ENCODE measurements at places on chromosomes 1 and 21.

DNA sequence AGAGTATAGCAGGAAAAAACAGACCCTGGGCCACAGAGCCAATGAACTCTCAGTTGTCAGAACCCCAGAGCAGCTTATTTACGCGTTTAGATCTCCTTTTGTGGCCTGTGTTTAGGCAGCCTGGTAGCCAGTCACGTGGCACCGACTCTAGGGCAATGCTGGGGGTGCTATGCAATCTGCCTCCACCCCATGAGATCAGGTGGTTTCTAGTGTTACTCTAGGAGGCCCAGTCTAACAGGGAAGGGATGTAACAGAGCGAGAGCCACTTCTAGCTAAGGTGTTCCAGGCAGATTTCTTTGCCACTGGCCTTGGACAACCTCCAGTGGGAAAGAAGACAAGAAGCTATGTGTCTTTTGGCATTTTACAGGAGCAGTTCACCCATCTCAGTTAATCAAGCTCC is 12.0 kb upstream of the A3GALT2 start:
- DNase-seq: no peak

DNA sequence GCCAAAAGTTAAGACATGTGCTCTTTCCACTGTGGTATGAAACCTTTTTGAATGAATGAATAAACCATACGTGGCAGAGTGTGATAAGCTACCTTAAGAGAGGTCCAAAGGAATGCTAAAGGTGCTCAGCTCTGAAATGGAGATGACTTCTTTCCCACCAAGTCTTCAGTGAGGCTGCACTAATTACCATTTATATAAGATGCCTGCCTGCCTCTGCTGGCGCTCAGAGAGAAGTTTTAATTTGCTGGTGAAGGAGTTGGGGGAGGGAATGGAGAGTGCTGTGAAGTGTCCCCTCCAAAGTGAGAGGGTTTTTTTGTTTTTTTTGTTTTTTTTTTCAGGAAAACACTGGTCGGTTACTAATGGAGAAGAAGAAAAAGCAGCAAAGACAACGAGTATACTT is 559.0 kb downstream of the OMA1 start:
- DNase-seq: no peak

- DNase-seq: no peak
These were observed 31.6 kb upstream of the WDR26 start for GRCh38 chr1:224466154-224466553.

GRCh38 chr1:237507005-237507404 is 383.7 kb downstream of the ZP4 start:
- DNase-seq: no peak

GRCh38 chr21:38476385-38476784 is 21.9 kb downstream of the ERG start:
- DNase-seq: no peak

GRCh38 chr1:244171241-244171985 is 120.3 kb downstream of the ZBTB18 start:
- no peak for DNase-seq

DNA sequence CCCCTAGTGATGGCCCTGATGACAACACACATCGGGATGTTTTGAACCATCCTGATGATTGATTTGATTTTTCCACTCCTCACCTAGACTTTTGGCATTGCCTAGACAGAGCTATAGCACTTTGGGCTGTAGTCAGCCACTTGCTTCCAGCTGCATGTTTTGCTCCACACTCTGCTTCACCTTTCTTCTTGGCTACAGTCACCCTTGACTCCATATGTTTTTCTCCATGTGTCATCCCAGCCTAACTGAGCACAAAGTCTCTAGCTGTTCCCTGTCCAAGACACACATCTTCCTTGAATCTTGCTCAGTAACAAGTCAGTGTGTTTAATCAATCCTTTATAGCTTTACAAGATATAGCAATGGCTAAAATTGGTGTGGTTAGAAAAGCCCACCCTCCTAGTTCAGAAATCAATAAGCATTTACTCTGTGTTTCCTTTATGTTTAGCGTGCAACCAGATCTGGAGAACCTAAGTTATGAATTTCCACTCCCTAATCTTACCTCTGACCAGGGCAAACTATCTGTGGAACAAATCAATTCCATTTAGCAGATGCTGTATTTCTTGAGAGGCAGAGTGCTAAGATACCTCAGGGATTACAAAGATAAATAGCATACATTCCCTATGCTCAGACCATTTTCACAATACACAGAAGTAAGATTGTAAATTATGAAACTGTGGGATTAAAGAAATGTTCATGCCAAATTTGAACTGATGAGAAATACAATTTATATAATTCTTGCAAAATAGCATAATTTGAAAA is 98.4 kb upstream of the LYPLAL1 start:
- DNase-seq: no peak

DNA sequence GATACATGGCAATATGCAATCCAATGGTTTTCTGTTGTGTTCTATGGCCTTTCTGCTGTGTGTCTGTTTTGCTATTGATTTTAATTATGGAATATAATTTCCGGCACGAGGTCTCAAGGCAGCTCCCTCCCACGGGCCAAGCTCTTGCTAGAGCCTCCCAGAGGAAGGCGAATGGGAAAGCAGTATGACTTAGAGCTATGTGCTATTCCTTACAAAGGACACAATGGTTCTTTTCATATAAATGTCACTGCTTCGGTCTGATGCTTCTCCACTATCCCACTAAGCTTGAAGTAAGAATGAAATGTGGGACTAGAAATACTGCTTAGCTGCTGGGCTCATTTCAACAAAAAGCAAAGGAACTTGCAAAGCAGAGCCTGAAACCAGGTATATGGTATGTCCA is 322.2 kb upstream of the BEND5 start:
- no peak for DNase-seq

DNA sequence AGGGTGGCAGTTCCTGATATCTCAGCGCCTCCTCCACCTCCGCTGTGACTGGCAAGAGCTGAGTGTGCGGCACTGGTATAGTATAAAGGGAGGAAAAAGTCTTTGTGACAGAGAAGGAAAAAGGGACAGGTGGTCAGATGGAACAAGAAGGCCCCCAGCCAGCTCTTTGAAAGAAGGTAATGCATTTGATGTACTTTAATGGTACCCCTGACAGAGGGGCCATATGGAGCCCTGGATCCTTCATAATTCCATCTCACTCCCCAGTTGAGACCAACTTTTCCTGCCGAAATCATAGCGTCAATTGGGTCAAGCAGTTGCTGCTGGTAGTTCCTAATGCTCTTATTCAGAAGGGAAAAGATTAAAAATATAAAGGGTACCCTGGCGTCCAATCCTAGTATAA is 198.2 kb downstream of the ZNF326 start:
- no peak for DNase-seq

Measured in activated gamma-delta T cell treated with Interleukin-2 at 50 U/mL for 16 hours (primary cell).